T-helper 22 cell (primary cell): ENCODE measurements at places on chromosomes 1 and 21.

DNA sequence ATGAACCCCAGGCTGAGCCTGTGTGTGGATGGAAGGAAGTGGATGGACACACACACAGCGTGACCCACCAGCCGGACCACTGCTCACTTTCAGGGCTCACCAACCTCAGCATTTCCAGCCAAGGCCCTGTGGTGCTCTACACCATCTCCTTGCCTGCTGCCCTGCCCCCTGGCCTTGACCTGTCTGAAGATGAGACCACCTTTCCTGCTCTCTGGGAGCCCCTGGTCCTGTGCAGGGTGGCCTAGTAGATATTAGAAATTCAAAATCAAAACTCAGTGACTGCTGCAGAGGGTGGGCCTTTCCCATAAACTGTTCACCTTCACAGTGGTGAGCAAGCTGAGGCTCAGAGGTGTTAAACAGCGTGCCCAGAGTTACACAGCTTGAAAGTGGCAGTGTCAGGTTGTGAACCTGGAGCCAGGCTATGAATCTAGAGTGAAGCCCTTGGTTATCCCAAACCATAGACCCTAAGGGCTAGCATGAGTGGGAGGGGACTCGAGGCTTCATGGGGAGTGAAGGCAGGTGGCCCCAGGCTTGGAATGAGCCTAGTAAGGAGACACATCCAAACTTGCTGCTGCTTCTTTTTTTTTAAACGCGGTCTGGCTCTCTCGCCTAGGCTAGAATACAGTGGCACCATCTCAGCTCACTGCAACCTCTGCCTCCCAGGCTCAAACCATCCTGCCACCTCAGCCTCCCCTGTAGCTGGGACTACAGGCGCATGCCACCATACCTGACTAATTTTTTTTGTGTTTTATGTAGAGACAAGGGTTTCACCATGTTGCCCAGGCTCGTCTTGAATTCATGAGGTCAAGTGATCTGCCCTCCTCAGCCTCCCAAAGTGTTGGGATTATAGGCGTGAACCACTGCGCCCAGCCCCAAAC, 41.5 kb downstream of the MAN1C1 start:
- DNase-seq = no peak

- DNase-seq = no peak
Observed at GRCh38 chr1:168617974-168618750, 41.8 kb downstream of the XCL1 start.

DNA sequence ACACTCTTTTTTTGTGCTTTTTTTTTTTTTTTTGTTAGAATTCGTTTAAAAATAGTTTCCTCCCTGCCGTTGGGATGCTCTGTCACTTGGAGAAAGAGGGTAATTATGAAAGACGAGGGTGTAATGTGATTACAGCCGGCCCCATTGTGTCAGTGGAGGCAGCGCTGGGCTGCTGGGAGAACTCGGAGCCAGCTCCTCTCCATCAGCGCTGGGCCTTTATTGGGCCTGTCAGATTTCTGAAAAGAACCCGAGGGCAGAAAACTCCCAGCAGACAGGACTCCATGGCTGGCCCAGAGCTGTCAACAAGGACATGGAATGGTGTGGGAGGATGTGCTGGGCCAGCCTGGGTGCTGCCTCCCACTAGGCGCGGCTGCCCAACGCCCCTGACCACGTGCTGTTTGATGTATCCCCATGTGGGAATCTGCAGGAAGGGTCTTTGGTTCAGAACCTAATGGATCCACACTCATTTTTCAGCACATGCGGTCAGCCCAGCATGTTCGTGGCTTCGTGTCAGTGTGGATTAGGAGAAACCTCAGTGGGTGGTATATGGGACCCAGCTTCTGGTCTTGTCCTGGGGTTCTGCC, 222.6 kb upstream of the KIAA0040 start:
- DNase-seq = no peak

- DNase-seq = no peak
Observed at GRCh38 chr21:38985568-38986378, 180.0 kb downstream of the ETS2 start.

- no peak for DNase-seq
Observed at GRCh38 chr1:81848880-81849682, 48.3 kb downstream of the ADGRL2 start.

DNA sequence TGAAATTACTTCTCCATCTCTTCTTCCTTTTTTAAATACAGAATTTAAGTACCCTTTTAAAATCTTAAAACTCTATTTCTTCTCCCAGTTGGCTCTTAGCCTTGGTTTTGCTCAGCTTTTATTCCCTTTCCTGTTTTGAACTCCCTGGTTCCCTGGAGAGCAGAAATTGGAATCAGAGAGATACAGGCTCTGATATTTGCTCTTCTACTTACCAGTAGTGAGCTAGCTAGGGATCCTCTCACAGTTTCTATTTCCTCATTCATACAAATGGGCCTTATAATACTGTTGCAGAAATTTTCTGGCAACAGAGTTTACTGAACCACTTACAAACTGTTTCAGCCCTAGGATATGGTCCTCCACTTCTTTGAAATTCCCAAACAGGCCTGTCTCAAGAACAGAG, 606.3 kb downstream of the NUF2 start:
- DNase-seq = no peak

GRCh38 chr1:28509705-28510272, 3.9 kb downstream of the RCC1 start:
- DNase-seq = no peak

GRCh38 chr1:1861339-1861730, 29.6 kb downstream of the GNB1 start:
- DNase-seq = no peak

DNA sequence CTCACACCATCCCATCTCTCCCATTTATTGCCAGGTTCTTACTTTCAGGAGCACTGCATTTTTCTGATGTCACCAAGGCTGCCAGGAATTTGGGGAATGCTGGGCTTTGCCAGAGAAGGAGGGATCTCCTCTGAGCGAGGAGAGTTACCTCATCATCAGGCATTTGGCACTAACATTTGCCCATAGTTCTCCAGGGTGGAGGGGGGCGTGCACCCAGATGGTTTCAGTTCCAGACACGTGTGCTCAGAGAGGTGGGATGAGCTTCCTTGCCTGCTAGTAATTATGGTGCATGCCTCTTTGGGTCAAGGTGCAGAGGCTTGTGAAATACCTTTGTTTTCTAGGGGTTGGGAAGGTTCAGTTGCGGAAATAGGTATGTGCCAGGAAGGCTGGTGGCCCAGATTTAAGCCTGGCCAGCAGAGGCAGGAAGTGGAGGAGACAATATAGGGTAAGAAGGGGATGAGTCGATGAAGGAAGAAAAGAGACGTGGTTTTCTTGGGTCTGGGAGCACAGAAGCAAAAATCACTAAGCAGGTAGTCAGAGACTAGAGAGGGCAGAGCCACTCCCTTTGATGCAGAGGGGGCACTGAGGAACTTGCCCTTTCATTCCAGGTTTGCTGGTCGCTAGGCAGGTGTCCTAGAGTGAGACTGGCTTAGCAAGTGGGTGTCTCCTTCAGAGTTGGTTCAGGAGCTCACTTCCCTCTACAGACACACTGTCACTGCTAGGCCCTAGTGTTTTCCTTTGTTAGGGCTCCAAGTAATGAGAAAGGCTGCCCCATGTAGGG, 7.2 kb downstream of the TUFT1 start:
- no peak for DNase-seq

GRCh38 chr1:243842978-243843511, 7.0 kb downstream of the AKT3 start:
- DNase-seq = no peak

- no peak for DNase-seq
Observed at GRCh38 chr1:53368314-53369033, 40.6 kb upstream of the LRP8 start.

- no peak for DNase-seq
Observed at GRCh38 chr1:92973203-92973897, 12.1 kb upstream of the DIPK1A start.

- no peak for DNase-seq
Observed at GRCh38 chr1:84988588-84988987, 8.3 kb downstream of the MCOLN2 start.

DNA sequence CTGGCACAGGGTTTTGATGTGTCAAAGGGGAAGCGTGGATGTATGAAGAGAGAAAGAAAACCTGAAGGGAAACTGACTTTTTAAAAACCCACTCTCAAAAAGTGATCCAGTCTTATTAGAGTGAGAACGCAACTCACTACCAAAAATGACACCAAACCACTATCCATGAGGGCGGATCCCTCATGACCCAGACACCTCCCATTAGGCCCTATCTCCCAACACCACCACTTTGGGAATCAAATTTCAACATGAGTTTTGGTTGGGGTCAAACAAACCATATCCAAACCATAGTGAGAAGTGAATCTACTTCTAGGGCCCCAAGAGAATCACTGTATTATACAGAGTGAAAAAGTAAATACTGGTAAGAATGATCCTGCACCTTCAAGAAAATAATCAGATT, 53.5 kb downstream of the FNBP1L start:
- no peak for DNase-seq

GRCh38 chr1:10694633-10695627, 101.5 kb downstream of the CASZ1 start:
- peak; percentile 76 for DNase-seq

- DNase-seq = no peak
Observed at GRCh38 chr1:94783342-94784189, 36.6 kb upstream of the SLC44A3 start.

- DNase-seq = peak; percentile 41
Observed at GRCh38 chr1:205229399-205229871, 1.7 kb downstream of the TMCC2 start.

GRCh38 chr1:36559061-36559460, 76.3 kb upstream of the CSF3R start:
- no peak for DNase-seq

DNA sequence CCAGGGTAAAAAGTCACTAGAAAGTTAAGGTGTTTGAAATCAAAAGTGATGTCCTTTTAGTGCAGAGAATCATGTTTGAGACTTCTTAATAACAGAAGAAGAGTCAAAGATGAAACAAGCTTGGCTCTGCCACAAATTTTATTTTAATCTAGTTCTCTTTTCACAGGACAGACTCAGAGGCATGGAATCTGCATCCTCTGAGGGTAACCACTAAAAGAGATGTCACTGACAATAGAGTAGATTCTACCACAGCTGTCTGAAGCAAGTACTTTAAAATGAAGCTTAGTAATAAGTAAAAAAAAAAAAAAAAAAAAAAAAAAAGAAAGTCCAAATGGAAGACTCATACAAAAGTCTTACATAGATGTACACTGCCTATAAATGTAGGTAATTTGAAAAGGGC, 519.7 kb upstream of the PRMT6 start:
- no peak for DNase-seq

DNA sequence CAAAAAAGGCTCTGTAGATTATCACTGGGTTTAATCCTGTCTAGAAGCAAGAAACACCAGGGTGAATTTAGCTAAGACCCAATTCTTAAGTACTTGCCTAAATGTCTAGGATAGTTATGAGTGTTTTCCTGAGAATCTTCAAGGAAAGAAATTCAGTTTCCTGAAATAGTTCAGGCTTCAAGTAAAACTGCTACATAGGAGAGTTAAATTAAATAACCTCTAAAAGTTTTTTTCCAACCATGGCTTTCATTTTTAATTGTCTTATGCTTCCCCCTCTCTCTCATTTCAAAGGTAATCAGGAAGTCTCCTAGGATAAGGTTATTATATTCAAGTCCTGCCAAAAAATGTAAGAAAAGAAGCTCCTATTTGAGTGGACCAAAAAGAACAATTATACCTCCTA, 46.7 kb upstream of the FBXO28 start:
- DNase-seq = no peak

- DNase-seq = no peak
Observed at GRCh38 chr1:110262846-110263631, 52.9 kb downstream of the KCNC4 start.

DNA sequence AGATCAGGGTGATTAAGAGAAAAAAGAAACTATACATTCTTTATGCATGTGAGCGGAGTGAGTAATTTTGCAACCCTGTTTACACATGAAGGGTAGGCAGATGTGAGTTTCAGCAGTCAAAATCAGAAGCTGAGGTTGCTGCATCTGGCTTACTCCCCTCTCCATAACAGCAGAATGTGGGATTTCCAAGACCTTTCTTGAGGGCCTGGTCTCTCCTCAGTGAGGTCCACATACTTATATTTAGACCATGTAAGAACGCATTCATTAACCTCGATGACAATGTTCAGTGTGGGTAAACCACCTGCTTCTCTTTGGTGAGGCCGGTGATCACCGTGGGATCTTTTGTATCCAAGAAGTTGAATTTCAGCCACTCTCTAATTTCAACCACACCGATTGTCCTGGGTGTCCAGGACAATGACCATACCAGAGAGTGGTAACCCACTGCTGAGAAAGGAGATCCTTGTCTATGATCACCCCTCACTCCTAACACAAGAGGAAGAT, 18.7 kb upstream of the RAP1A start:
- DNase-seq = no peak

- no peak for DNase-seq
Observed at GRCh38 chr1:80534606-80535360, 1266.0 kb upstream of the ADGRL2 start.

GRCh38 chr1:9816199-9816598, 7.6 kb downstream of the CLSTN1 start:
- no peak for DNase-seq

GRCh38 chr21:44730951-44731579, 19.7 kb upstream of the TSPEAR start:
- DNase-seq = no peak

- no peak for DNase-seq
Observed at GRCh38 chr1:207941665-207942064, 30.7 kb upstream of the CD34 start.

DNA sequence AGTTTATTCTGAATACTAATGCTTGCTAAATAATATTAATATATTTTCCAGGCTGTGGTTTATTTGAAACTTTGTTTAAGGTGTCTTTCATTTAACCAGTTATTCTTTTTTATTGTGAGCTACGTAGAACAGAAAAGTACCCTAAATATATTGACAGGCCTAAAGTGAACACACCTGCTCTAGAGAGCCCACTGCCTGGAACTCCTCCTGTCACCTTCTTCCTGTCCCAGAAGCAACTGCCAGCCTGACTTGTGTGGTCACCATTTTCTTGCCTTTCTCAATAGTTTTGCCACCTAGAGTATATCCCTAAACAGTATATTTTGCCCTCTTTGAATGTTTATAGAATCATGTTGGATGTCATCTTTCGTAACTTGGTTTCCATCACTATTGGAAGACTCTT, 48.5 kb downstream of the SCCPDH start:
- no peak for DNase-seq

DNA sequence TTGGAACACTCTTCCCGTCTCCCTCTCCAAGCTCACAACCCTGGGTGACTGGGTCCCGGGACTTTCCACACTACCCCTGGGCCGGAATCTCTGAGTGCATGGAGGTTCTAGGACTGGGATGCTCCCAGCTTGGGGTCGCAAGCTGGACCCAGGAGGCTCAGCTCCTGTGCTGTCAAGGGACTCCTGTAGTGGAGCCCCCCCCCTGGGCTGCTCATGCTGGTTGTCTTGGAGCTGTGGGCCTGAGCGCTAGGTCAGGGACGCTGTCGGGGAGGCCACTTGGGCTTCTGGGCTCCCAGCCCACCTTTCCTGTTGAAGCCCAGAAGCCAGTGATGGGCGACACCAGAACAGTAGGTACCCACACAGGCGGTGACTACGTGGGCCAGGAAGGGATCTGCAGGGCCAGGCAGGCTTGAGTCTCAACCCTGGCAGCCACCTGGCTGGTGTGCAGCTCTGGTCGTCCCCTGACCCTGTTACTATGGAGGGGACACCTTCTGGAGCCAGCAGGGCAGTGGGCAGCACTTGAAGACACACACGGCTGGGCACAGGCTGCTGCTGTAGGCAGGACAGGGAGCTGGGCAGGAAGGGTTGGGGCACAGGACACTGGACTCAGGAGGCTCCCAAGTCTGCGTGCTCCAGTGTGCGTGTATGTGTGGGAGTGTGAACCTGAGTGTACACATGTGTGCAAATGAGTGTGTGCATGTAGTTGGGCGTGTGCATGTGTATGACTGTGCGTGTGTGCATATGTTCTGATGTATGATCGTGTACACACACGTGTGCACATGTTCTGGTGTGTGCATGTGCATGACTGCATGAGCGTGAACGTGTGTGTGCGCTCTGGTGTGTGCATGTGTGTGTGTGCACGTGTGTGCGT, 3.0 kb downstream of the MMEL1 start:
- no peak for DNase-seq
